ENCODE measurements at places on chromosomes 13 and 19. TPM values are rescaled to one million over a fixed set of nuclear protein-coding genes. Genes with fewer than 3 reads are reported as not detected.

DNA sequence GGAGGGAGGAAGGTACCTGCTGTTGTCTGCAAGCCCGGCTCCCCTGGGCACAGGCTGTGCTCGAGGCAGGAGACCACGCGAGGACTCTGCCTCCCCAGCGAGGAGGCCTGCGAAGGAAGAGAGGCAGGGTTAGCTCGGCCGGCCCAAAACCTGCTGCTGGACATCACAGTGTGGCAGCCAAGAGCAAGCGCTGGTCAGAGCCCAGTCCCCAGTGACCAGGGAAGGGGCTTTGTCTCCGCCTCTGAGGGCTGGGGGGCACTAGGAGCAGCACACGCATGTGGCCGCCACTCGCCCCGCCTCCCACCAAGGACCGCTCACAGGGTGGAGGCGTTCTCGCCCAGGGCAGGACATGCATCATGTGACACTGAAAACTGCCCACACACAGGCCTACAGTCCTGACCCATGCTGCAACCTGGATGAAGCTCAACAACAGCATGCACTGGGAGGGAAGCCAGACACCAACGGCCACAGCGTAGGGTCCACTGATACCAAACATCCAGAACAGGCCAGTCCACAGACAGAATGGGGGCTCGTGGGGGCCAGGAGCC, 8.5 kb downstream of the MIER2 start:
- H3K27me3 ChIP-seq: no peaks in the 10 kb centered on the region
- no peak overlapping the region for H3K27ac ChIP-seq
- peaks cover 30% of the 10 kb centered on the region for H3K4me1 ChIP-seq
- peaks cover 32% of the 10 kb centered on the region for H3K36me3 ChIP-seq

DNA sequence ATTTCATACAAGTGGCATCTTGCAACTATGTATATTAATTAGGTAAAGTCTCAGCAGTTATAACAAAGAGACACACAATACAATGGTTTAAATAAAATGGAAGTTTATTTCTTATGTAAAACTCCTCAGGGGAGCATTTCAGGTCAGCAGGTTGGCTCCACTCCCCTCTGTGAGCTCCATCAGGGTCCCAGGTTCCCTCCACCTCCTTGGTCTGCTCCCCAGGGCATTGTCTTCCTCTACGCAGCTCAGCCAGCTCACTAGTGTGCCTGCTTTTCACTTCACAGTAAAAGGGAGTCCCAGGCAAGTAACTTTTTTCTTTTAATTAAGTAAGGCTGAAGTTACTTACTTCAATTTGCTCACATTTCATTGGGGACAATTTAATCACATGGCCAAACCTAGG, 135.3 kb upstream of the FNDC3A start:
- no peak overlapping the region for H3K27ac ChIP-seq
- H3K4me1 ChIP-seq: no peaks in the 10 kb centered on the region
- DNase-seq: no peak
- H3K4me3 ChIP-seq: no peak overlapping the region
- H3K36me3 ChIP-seq: peaks cover 5% of the 10 kb centered on the region

ACER1 gene
- 1.4 TPM for polyA plus RNA-seq

DMKN gene
- 0.42 TPM for polyA plus RNA-seq

Data from naive thymus-derived CD8-positive, alpha-beta T cell (primary cell).